ENCODE measurements at places on chromosomes 2 and 18.

DNA sequence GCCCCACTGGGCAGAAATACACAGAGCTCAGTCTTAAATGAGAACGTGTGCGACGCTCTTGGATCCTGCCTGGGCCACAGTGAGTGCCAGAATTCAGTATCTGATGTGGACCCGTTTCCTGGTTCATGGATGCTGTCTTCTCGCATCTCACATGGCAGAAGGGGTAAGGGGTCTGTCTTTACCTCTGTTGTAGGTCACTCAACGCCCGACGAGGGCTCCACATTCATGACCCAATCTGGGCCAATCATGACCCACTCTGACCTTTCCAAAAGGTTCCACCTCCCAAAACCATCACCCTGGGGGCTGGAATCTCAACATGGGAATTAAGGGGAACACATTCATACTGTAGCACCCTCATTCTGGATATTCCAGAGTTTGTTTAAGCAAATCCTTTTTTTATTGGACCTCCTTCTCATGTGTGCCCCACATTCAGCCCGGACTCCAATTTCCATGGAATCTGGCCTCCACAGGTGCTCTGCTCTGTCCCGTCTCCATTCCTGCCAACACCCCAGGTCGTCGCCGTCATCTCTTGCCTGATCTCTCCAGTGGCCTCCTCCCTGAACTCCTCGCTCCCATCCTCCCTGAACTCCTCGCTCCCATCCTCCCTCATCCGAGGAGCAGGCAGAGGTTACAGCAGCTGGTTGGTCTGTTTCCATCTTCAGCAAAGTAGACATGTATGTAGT, 78.9 kb upstream of the OTOS start:
- no peak for DNase-seq

- no peak for DNase-seq
Observed at GRCh38 chr2:188024811-188025210, 266.9 kb upstream of the GULP1 start.

GRCh38 chr2:96240341-96241038, 25.3 kb downstream of the TMEM127 start:
- no peak for DNase-seq

DNA sequence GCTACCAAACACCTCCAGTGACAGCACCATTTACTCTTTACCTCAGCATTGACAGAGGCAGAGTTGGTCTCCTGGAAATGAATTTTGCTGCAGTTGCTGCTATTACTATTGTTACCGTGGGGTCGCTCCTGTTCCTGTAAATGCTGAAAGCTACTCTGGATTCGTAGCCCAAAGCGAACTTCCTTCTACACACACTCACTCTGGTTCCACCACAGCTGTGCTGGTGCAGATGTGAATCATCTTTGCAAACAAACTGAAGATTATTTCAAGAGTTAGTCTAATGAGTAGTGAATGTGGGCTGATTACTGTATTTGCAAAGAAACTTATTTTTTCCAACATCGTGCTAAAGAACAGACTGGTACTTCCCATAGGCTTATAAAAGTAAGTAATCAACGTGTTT, 304.0 kb downstream of the LPIN1 start:
- no peak for DNase-seq

DNA sequence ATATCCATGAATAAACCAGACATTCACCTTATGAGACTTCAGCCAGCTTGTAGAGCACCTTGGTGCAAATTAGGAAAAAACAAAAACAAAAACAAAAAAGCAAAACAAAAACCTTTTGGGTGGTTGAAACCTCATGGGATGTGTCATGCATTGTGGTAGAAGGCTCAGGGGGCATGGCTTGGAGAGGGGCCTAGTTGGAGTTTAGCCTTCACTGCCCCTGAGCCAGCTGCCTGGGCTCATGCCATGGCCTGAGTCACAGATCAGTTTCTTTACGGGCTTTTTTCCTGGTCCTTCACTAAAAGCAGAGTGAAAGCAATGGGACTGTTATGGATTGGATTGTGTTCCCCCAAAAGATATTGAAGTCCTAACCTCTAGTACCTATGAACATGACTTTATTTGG, 22.0 kb upstream of the DAPL1 start:
- DNase-seq = no peak

GRCh38 chr2:130913891-130914290, 77.2 kb downstream of the ARHGEF4 start:
- no peak for DNase-seq

- no peak for DNase-seq
Observed at GRCh38 chr2:8680822-8681760, 765 bp upstream of the ID2 start.

GRCh38 chr18:13398631-13399030, 180.1 kb downstream of the LDLRAD4 start:
- DNase-seq = no peak

DNA sequence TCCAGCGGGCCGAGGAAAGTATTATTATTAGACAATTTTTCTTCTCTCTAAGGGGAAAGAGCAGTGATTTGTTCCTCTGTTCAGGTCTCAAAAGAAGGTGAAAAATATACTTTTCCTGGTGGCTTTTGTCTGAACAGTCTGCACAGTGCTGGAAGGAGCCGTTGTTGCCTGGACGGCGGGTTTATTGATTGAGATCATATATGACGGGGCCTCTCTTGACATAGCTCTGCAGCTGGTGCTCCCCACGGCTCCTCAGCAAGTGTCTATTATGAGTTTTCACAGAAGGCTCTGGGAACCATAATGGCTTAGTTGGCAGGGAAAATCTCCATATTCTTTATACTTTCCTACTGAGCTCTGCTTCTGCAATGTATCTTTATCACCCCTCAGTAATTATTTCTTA, 42.9 kb downstream of the FSHR start:
- no peak for DNase-seq

GRCh38 chr2:190179754-190180312, 117.3 kb upstream of the MSTN start:
- DNase-seq = no peak

- DNase-seq = no peak
Observed at GRCh38 chr18:13710414-13710831, 15.9 kb downstream of the FAM210A start.

- DNase-seq = no peak
Observed at GRCh38 chr2:133653056-133653455, 84.8 kb upstream of the NCKAP5 start.

GRCh38 chr2:172931256-172931894, 144.3 kb upstream of the MAP3K20 start:
- no peak for DNase-seq

GRCh38 chr2:18991177-18992168, 366.9 kb downstream of the OSR1 start:
- peak; percentile 84 for DNase-seq

DNA sequence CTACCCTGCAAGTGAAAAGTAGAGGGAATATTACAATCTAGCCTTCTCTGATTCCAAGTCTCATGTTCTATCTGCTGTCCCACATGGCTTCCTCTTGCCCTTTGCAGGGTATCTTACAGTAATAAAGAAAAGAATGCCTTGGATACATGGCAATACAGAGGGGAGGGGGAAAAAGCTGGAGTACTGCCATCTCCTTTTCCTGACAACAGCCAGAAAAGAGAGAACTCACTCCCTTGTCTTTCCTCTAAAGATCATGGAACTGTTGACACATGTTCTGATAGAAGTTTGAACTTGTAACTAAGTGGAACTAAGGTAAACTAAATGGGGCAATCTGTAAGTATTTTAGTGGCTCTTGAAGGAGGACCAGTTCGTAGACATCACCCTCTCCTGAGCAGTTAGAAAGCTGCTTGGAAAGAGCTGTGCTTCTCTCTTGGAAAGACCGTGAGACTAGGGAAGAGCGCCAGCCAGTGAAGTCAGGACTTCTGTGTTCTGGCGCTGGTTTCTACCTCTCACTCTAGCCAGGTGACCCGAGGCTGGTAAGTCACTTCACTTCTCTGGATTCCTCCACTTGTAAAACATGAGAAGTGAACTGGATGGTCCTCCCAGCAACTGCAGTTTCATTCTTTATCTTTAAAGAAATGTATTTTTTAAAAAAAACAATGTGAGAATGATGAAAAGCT, 242.3 kb upstream of the FOSL2 start:
- DNase-seq = no peak

- no peak for DNase-seq
Observed at GRCh38 chr2:98534761-98535160, 73.6 kb downstream of the COA5 start.

All from AG04449 (cell line).